GM20000 (cell line): ENCODE measurements at places on chromosomes 2 and 18.

- DNase-seq, result no peak
Measured at GRCh38 chr2:217402761-217403383, 543.0 kb upstream of the TNP1 start.

- DNase-seq, result no peak
Measured at GRCh38 chr2:170610615-170611014, 104.5 kb upstream of the SP5 start.

DNA sequence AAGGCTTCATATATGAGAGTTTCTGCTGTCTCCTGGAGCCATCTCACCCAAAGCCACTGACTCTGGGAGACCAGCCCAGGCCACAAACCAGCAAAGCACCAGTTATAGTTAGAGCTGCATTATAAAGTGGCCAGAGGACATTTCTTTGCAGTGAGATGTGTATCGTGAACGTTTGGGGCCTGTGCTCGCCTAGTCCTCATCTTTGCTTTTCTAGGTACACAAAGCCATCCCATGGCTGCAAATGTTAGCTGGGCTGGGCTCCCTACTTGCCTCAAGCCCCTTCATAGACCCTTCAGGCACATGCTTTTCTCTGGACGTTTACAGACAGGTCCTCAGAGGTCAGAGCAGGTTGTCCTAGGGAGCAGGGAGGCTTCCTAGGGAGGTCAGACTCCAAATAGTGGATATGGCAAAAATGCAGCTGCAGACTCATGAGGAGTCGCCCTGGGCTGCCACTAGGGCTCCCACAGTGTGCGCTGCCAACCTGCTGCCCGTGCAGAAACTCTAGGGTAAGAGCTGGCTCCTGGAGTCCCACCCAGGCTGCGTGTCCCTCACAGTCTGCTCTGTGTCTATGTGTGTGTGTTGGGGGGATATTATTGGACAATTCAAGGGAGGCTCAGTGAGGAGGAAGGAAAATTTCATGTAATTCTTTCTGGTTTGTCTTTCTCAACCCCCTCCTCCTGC is 141.0 kb downstream of the RPIA start:
- no peak for DNase-seq

- DNase-seq, result no peak
Measured at GRCh38 chr2:190717764-190718651, 69.1 kb downstream of the NAB1 start.

DNA sequence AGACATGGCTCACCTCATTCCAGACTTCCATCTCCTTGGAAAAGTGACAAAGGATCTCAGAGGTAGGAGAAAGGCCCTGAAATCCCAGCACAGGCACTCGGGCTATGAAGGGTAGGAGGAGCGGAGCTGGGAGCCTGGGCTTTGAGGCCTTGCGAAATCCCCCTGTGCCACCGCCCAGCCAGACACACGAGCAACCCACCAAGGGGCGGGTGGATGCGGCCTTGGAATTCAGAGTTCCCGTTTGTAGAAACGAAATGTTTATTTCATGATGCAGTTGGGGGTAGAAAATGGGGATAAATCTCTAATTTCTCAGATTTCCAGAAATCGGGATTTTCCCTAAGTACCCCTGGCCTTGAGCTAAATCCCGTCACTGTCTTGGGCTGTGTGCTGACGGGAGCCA is 177.1 kb upstream of the HDAC4 start:
- no peak for DNase-seq

DNA sequence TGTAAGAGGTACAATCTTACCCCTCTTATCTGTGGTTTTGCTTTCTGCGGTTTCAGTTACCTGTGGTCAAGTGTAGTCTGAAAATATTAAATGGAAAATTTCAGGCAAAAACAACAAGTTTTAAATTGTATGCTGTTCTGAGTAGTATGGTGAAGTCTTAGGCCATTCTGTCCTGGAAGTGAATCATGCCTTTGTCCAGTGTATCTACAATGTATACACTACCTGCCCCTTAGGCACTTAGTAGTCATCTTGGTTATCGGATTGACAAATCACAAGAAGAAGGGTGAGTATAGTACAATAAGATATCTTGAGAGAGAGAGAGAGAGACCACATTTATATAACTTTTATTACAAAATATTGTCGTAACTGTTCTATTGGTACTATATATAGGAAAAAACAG is 43.5 kb downstream of the RAB3GAP1 start:
- no peak for DNase-seq

DNA sequence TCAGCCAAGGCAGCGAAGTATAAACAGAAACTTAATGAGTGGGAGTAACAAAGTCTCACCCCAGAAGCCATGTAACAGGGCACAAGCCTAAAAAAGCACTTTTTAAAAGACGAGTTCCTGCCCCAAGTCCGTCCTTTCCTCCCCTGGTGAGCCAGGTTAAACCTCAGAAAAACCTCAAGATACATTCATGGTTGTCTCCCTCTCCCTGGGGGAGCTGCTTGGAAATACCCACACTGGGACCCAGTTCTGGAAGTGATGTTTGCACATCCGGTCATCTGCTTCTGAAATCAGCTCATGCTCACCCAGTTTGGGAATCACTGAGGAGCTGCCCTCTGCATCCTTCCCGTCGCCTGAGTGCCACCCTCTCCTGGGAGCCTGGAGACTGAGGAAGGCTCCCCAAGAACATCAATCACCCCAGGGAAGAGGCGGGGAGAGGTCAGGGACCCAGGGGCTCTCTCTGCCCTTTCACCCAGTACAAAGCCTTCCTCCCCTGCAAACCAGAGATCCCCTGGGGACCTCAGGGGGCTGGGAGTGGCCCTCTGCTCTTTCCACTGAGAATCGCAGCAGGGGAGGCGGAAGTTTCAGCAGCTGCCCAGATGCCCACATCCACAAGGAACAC is 150.6 kb upstream of the AGAP1 start:
- no peak for DNase-seq
